ENCODE measurements at places on chromosomes 6 and 20.
A peak's percentile ranks its signal among the peaks of the same experiment; 100 is the strongest.

DNA sequence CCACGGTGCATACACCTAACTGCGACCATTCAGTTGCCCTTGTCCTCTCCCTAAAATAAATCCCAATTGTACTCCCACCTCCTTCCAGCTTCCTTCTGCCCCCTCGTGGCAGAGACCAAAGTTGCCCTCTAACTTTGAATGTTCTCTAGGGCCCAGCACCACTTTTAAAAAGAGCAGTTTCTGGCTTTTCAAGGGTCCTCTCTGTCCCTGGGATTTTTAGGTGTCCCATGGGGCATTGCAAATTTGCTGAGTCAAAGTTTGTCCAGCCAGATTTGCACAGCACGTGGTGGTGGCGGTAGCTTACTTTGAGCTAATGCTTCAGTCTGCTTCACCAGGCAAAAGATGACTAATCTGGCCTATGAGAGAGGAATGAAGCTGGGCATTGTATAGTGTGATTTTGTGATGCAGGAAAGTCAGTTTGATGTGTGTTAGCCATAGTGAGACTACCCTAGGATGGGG lies 100.2 kb downstream of the PERP start:
- DNase-seq, result peak; percentile 15

- DNase-seq, result no peak
Observed at GRCh38 chr20:63501818-63502670, 3.2 kb upstream of the EEF1A2 start.

- DNase-seq, result no peak
Observed at GRCh38 chr20:1362484-1362883, 30.4 kb downstream of the FKBP1A start.

- no peak for DNase-seq
Observed at GRCh38 chr6:52420668-52421358, 671 bp downstream of the EFHC1 start.

DNA sequence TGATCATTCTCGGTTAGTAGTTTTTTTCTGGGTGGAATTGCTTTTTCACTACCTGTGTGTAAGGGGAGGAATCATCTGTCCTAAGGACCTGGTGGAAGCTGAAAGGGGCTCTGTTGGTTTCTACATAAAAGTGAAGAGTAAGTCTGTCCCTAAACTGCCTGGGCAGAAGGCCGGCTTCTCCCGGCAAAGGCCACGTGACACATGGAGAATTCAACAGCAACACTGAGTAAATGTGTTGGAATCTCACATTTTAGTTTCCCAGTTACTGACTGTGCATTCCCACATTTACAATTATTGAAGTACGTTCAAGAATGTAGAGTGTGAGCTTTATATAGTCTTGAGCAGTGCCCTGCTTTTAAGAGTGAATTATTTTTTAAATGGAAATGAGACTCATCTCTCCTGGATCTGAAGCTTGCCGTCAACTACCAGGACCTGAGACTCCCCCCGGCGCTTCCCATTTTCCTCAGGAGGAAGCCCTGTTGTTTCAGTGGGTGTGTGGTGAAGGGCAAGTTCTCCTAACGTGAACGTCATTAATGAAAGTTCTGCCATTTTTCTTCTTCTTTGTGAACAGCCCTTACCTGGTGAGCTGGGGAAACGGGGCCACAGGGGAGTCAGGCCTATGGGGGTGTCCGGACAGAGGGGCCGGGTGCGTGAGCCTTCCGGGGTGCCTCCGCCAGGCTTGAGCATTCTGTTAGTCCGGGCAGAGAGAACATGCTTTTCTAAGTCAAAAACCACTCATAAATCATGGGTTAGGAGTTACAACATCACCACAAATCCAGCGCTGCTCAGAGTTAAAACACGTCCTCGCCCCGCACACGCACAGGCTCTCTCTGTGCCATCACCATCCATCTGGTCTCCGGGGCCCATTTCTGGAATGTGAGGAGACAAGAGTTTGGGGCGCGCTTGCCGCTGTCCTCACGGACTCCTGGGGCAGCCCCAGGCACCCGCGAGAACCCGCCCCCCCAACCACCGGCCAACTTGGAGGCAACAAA lies 56.6 kb upstream of the SMOC2 start:
- DNase-seq, result no peak

DNA sequence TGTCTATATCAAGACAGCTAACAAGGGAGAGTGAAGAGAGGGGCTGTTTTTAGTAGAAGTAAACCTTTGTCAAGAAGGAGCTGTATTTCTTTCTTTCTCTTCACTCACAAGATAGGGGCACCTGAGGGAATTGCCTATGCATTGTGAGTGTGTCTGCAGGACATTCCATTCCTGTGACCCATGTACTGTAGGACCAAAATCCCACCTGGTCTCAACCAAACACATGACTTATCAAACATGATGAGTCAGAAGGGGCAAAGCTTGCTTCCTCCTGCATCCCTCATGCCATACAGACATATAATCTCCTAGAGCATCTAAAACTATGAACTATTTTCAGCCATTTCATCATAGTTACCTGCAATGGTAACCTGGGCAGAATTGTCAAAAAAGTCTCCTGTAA lies 21.8 kb downstream of the PKHD1 start:
- no peak for DNase-seq

- no peak for DNase-seq
Observed at GRCh38 chr6:12291839-12292604, 1.9 kb downstream of the EDN1 start.

DNA sequence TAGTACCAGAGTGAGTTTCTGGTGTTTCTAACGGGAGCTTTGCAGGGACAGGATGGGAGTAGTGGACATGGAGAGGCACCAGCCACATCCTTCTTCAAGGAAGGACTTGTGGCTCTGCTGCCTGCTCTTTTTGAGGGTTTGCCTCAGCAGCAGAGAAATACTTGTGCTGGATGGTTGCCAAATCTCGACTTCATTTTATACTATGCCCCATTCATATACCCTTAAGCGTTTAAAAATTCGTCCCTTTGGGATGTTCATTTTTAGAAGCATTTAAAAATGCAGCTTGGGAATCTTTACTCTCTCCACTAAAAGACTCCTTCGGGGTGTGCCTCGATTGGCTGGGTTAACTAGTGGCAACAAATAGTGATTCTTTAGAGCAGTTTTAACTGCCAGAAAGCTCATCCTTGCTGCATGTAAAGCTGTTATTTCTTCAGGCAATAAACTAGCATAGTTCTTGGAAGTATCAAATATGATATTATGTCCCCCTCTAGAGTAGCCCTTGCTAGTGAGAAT lies 126.5 kb upstream of the B3GAT2 start:
- DNase-seq, result no peak

DNA sequence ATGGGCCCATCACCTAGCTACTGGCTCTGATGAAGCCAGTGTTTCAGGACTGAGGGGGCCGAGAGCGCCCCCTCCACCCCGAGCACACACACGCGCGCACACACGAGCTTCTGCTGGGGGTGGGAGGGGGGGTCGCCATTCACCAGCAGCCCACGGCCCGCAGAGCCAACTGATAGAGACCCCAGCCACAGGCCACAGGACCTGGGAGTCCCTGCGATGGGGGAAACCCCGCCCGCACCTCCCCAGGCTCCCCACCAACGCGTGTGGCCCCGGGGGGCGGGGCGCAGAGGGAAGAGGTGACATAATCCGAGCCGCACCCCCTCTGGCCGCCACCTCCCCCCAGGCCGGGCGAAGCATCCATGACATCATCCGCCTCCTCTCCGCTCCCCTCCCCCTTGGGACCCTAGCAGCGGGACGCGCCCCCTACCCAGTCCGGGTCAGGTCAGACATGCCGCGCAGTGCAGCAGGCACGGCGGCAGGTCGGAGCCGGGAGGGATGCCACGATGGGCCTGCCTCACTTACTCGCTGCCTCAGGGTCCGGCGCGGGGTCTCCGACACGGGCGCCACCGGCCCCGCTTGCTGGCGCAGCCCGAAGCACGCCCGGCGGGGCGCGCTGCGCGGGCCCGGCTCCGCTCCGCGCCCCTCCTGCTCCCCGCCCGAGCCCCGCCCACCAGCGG lies at the start of gene LZTS3:
LZTS3 (minus strand) TSS at position 617 of the 677 bp plus-strand sequence. CDS start 6,386 bp downstream, outside the sequence.
- DNase-seq, result peak; percentile 94

GRCh38 chr6:24207413-24207812 lies 81.4 kb downstream of the NRSN1 start:
- DNase-seq, result no peak

DNA sequence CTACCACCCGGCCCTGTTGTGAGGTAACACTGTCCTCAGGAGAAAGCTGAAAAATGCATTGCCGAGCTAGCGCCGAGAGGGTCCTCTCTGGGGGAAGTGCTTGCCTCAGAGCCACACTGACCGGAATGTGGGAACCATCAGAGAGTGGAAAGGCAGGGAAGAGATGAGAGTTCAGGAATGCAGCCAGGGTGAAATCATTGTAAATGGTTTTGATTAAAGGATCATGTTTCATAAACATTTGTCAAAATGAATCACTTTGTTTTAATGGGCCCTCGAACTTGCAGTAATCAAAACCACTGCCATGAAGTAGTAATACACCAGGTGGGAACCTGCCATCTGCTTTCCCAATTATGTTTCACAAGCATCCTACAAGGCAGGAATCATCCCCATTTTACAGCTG lies 16.9 kb upstream of the IL17F start:
- DNase-seq, result no peak

GRCh38 chr6:31574106-31575061 lies 981 bp upstream of the TNF start:
- no peak for DNase-seq

- DNase-seq, result no peak
Observed at GRCh38 chr6:39835821-39836295, 43.7 kb downstream of the DAAM2 start.

- DNase-seq, result no peak
Observed at GRCh38 chr6:168124158-168124557, 45.1 kb upstream of the FRMD1 start.

GRCh38 chr20:49270177-49270576 lies 7.7 kb downstream of the ZNFX1 start:
- no peak for DNase-seq

DNA sequence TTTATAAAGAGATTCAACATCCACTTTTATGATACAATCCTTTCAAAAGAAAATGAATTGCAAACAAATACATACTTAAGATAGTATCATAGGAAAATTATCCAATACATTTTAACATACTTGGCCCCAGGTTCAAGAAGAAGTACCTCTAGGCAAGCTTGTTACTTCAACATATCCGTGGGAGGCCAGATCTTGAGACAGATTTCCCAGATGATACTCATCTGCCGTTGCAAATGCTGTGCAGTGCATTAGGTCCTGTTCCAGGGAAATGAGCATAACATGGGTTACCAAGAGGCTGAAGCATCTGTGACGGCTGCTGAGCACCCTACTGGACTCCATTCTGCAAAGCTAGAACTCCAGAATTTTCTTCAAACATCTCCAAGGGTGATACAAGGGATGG lies 15.6 kb downstream of the RMND1 start:
- DNase-seq, result no peak

DNA sequence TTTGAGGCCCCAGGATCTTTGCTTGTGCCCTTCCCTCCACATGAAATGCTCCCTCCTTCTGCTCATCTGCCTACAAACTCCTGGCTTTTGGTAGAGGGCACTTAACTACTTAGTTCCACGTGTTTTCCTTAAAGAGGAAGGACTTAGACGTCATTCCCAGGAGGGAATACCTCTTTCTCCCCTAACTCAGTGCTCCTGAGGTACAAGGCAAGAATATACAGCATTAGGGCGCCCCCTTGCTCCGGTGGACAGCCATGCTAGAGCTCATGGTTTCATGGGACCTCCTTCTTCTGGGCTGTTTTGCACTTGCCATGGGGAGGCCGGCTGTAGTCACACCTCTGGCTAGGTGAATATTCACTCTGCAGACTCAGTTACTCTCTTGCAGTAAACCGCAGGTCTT lies 93.8 kb upstream of the LY86 start:
- peak; percentile 18 for DNase-seq

DNA sequence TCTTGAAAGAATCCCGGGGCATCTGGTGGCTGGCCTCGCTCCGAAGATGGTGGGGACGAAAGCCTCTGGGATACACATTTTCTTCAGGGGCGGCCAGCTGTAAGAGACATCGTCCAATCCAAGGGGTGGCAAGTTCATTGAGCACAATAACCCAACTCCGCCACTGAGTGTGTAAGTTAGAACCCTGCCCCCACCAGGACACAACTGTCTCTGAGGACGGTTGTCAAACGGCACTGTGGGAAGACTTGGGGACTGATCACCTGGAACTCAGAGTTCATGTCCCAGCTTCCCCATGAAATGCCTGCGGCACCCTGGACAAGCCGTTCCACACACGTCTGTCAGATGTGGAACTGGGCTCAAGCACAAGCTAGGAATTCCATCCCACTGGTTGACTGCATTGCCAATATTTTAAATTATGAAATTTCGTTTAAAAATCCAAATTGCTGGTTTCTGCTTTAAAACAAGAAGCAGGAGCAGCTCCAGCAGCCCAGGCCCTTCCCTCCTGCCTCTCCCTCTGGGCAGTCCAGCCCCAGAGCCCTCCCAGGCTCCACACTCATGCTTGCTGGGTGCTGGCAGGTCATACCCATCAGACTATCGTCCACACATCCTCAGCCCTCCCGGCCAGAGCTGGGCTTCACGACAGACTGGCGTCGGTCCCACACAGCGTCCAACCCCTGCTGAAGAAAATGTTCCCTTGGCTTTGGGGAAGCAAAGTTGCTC lies 80.9 kb upstream of the AFDN start:
- no peak for DNase-seq

GRCh38 chr6:83954371-83954770 lies 79.2 kb upstream of the MRAP2 start:
- no peak for DNase-seq

GRCh38 chr20:37726321-37726720 lies 32.5 kb downstream of the CTNNBL1 start:
- DNase-seq, result no peak

DNA sequence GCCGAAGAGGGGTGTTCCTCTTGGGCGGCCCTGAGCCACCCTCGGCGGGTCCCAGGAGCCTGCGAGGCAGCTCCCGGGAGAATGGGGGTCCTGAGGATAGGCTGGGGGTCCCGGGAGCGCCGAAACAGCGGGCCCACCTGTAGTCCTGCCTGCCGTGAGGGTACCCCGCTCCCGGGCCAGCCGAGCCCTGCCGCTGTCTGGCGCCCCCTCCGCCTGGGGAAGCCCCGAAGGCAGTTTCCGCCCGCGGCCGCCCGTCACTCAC lies 280 bp downstream of the SPATA2 start:
- no peak for DNase-seq

- DNase-seq, result no peak
Observed at GRCh38 chr6:135311446-135312200, 130.5 kb downstream of the MYB start.

DNA sequence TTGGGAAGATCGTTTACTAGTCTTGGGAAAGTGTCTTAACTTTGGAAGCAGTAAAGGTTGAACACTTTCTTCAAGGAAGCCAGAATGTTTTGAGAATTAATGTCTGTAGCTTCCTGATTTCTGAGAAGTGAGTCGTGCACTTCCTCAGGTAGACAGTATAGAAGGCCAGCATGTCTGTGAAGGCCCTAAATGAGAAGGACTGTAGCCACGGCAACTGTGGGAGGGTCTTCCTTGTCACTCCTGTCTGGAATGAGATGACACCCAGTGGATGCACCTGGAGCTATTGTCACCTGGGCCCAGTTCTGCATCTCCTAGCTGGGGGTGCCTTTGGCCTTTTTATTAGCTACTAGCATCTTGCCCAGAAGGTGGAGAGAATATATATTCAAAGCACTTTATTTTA lies 8.8 kb downstream of the STX16 start:
- DNase-seq, result no peak

DNA sequence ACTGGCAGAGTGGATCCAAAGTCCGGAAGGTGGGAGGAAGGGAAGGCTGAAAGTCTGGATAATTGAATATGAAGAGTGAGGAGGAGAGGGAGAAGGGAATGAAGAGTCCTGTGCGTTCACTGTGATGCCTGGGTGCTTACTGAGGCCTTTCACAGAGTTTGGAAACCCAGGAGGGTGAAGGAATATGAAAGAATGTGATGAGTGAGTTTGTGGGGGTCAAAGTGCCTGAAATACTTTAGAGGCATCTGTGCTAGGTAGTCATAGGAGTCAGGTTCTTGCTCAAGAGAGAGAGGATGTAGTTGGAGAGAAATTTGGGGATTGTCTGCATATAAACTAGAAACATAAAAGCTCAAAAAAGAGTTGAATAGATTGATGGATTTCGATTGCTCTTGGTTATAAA lies 20.7 kb downstream of the NKX2-4 start:
- DNase-seq, result no peak

Measured in H54 (cell line).